ENCODE measurements at places on chromosomes 5 and 9.

DNA sequence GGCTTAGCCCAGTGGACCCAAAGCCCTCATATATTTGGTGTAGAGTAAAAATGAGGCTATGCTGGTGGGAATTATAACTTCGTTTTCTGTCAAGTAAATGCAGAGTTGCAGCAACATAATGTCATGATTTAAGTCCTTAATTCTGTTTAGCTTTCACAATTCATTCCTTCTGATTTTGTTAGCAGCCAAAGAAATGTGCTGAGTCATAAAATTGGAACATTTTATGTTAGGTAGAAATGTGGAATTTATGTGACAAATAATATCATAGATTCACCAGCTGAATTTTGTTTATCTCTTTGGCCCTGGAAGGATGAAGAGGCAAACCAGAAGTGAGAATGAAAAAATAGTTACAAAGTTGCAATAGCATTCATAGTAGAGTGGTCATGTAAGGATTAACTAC lies 247.0 kb downstream of the TRPM3 start:
- no peak for DNase-seq

GRCh38 chr5:172616730-172617129 lies 24.3 kb upstream of the NEURL1B start:
- DNase-seq = no peak

- DNase-seq = no peak
Observed at GRCh38 chr5:173733831-173734501, 117.5 kb upstream of the BOD1 start.

- DNase-seq = no peak
Observed at GRCh38 chr5:174119468-174119881, 74.0 kb downstream of the NSG2 start.

DNA sequence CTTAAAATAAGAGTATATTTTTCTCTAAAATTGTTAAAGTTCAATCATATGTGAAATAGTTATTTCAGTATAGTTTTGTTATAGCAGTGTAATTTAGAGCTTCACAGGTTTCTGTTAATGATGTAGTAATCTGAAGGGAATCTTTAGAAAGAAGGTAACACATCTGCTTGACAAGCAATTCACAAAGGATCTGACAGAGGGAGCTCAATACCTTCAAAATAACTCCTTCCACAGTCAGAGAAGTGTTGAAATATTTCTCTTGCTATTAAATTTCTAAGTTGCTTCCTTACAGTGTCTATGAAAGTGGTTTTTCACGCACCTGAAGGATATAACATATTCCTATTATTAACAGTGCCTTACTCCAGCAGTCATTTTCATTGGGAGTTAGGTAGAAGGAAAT lies 44.9 kb downstream of the SLC25A51 start:
- peak; percentile 2 for DNase-seq

- no peak for DNase-seq
Observed at GRCh38 chr5:112923148-112923917, 1.3 kb upstream of the REEP5 start.

DNA sequence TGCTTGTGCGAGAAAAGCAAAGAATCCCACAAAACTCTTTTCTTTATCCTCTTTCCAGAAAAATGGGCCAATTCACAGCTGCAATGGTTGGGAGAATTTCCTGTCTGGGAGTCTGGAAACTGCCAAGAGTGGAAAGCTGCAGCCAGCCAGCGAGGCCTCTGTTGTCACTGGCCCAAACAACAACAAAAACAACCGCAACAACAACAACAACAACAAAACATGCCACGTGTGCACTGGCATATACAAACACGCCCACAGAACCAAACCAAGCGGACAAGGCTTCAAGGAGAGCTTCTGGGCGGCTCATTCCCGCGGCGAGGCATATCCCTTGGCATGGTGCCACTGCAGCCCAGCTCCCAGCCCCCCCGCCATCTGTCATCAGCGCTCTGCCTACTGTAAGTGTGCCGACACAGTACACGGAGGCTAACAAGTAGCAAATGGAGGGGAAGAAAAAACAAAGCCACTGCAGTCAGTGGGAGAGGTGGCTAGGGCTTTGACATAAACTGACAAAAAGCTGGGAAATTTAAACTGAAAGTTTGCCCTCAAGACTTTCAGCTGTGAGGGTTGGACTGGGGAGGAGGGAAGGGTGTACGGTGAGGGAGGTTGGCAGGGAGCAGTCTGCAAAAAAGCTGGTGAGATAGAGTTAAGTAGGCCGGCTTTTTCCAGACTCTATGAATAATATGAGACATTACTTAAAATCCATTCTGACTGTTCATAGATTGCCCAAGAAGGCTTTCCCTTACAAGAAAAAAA lies 165.0 kb upstream of the ZNF462 start:
- peak; percentile 60 for DNase-seq

DNA sequence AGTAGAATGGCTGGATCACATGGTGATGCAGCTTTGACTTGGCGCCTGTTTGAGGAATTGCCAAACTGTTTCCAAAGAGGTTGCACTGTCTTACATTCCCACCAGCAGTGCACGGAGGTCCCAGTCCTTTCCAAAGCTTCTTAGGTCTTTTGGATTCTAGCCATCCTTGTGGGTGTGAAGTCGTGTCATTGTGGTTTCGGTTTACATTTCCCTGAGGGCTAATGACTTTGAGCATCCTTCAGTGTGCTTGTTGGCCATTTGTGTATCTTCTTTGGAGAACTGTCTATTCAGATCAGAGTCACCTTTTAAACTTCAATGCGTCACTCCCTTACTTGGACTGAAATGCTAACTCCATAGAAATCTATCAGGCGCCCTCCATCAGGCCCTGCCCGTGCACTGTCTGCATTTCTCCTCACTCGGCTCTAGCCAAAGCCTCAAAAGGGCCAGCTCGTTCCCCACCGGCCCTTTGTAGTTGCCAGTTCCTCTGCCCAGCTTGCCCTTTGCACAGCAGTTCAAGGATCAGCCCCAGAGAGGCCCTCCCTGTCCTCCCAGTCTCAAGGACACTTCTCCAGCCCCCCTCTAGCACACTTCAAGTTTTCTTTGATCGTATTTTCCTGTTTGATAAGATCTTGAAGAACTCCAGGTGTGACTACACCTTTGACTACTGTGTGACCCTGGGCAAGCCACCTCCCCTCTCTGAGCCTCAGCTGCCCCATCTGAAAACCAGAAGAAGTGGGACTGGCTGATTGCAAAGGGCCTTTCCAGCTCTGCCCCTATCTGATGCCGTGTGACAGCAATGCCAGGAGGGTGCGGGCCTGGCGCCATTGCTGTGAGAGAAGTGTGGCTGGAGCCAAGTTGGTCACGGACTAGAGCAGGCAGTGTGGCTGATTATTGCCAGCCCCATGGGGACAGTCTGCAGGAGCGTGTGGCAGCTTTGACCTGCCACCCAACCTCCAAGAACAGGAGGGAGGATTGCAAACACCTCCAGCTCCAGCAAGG lies 5.6 kb downstream of the HRH2 start:
- no peak for DNase-seq

DNA sequence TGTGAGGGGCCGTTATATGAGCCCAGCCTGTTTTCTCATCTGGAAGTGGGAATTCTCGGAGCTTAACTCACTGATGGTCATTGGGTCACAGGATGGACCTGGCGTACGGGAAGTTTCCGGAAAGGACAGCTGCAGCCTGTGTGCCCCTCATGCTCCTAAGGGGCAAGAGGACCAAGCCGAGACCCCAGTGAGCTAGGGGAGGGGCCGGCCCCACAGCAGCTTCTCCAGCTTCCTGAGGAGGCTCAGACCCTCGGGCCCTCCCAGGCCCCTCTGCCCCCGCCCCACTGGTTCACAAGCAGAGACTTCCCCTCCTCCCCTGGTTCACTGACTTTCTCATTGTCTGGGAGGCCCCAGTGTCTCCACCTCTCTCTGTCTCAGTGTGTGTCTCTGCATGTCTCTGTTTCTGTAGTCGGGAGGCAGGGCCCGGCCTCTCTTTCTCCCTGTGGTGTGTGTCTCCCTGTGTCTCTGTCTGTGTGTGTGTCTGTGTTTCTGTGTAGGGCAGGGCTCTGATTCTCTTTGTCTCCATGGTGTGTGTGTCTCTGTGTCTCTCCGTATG lies 32.3 kb upstream of the FIBCD1 start:
- no peak for DNase-seq

GRCh38 chr5:61816585-61817450 lies 484.8 kb downstream of the ZSWIM6 start:
- DNase-seq = no peak

DNA sequence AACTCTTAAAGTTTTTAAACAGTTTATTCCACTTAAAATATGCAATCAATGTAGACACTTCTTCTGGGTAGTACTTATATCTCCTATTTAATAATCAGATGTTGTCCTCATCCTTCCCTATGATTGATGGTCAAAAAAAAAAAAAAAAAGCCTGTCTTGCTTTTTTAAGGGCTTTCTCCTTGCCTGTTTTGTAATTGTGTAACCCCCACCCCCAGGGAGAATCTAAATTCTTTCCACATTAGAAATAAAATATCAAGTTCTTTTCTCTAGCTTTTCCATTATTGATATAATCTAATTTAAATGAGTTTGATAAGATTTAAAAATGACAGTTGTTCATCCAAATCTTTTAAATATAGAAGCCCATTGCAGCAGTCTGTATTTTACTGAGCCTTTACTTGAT lies 119.7 kb downstream of the CHSY3 start:
- no peak for DNase-seq

GRCh38 chr5:37197340-37198050 lies 51.7 kb downstream of the CPLANE1 start:
- peak; percentile 20 for DNase-seq

GRCh38 chr5:115963566-115963965 lies 1.3 kb downstream of the LVRN start:
- DNase-seq = no peak

DNA sequence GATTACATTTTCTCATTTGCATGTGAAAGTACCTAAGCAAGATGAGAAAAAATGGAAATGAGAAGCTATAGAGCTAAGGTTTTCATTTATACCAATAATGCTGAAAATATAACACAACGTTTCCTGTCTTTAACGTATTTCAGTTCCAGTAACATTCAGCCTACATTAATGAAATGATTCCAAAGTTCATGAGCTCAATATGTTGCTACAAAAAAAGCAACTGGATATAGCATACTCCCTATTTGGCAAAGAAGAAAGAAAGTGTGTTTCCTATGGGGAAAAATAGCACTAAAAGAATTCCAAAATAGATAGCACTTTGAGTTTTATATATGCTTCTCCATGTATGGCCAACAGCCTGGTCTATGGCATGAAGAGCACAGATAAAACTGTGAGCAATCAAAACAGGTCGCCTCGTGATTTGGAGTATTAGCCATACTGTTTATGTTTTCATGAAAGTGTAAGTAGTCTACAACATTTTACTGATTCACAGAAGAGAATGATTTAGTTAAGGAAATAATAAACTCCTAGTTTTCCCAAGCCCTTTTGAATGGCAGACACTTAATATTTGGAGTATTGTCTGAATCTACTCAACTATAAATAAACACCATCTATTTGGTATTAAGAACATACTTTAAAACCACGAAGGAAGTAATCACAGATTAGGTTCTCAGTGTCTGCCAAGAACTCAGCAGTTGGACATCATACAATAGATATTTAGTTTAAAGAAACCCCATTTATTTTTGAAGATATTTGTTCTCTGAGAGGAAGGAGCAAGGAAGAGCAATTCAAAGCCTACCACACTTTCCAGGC lies 258.7 kb upstream of the RASA1 start:
- no peak for DNase-seq

- peak; percentile 56 for DNase-seq
Observed at GRCh38 chr5:115069087-115069968, 100.4 kb downstream of the TRIM36 start.

DNA sequence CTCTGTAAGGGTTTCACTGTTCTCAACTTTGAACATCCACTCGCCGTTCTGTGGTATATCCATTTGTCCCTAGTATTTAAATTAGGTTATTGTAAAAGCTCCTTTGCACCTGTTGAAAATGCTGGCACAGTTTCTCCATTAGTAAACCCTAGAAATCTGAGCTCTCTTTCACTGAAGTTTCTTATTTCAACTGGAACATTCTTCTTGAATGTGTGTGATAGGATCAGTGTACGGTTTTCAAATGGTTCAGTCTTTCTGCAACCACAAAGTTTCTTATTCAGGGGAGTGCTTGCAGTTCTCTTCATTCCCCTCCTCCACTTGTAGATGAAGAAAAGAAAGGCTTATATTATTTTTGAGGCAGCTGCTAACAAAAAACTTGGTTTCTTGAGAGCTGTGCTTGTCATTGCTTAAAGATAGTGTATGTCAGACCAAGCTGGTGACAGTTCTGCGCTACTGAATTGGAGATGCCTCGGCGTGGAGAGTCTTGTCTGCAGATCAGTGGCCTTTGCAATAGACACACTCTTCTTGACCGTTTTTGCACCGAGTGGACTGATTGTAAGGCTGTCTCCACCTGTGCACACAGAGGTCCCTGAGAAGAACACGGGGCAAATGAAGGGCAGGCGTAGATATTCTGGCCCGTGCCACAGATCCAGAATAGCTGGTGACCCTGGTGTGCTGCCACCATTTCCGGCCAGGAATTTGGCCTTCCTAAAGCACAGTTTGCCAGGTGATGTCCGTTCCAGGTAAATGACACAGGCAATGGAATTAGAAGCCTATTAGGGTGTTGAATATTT lies 102.2 kb downstream of the TRIO start:
- no peak for DNase-seq

GRCh38 chr5:123659495-123659894 lies 147.5 kb downstream of the CSNK1G3 start:
- no peak for DNase-seq

DNA sequence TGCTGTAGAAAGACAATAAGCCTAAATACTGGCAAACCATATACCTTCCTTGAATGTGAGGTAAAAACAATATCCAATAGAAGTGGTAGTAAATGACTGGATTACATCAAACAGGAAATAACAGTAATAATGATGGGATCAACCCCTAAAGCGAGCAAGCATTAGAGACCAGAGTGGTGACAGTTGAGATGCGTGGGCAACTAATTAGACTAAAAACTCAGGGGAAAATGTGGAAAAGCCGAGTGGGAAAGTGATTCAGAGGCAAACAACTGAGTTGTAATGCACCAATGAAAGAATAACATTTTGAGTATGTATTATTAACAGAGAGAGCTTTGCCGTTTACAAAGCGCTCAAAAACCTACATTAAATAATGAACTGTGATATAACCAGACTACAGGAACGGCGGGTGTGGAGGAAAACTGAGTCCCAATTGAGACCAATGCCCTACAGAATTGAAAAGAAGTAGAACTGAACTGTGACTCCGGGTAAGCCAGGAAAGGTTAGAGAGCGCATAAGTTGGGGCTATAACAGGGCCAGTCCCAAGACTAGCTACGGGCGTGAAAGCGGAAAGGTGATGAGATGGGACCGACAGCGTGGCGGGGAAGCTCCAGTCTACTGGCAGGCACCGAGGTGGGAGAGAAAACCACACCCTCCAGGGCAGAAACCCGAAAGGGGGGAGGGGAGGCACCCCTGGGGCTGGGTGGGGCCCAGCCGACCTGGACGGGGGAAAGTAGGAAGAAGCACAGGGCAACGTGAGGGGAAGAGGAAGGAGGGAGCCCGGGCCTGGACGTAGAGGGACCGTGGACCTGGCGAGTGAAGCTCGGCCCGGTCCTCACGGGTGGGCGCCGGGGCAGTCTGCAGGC lies 592 bp downstream of the UBAP2 start:
- DNase-seq = no peak

- no peak for DNase-seq
Observed at GRCh38 chr9:132885720-132886333, 7.1 kb downstream of the SPACA9 start.

All from HT1080 (cell line).